ENCODE measurements at places on chromosomes 1 and 21.

DNA sequence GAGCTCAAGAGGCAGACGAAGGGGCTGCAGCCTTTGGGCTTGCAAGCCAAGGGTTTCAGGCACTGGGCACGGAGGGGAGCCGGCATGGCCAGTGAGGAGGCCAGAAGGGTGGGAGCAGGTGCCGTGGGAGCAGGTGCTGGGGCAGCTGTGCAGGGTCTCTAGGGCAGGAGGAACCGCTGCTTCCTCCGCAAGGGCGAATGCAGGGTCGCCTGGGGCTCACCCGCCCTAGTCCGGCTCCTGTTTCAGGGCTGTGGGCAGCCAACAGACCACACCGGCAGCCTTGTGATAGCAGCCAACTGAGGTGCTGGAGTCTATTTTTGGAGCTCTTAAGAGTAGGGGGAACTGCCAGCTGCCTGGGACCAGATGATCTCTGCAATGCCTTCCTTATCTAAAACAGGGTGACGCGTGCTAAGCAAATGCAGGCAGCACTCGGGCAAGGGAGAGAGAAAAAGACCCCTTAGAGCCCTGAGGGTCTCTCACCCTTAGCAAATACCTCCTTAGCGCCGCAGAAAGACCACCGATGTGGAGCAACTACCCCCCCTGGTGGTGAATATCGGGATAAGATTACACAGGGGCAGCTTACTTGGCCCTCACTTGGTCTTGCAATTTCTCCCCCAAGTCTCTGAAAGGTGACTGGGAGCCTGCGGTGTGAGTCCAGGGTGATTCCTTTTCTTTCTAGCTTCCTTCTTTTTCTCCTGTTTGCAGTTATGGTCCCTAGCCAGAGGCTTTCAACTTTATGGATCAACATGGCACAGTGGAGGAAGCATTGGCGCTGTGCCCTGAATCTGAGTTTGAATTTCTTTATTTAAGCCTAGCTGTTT, 20.7 kb upstream of the MAPKAPK2 start:
- DNase-seq = peak; percentile 92

DNA sequence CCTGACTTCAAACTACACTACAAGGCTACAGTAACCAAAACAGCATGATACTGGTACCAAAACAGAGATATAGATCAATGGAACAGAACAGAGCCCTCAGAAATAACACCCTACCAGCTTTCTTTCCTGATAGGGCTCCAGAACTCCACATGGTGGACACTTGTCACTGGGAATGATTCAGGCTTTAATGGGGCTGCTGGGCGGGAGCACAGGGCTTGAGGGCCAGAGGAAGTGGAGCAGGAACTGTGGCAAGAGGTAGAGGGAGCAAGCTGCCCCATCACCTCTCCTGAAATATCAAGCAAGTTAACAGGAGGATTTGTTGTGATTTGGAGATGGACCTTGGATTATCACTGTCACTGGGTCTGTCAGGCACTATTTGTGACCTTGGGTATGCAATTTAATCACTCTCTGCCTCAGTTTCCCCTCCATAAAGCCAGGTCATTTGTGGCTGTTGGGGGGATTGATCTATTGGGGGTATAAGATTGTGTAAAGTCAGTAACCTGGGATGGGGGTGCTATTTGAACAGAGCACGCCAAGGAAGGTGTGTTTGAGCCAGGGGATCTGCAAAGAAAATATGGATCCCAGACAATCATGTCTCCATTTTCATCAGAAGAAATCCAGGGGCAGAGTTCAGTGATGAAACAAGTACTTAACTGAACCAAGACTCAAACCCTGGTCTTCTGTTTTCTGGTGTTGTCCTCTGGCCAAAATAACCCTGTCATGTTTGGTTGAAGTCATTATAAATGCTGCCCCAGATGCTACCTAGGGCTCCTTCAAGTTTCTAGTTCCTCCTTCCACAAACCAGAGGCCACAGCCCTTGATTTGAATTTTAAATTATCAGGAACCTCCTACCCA, 25.2 kb downstream of the ETS2 start:
- DNase-seq = no peak

GRCh38 chr1:175116903-175117302, 49.3 kb downstream of the TNN start:
- no peak for DNase-seq

DNA sequence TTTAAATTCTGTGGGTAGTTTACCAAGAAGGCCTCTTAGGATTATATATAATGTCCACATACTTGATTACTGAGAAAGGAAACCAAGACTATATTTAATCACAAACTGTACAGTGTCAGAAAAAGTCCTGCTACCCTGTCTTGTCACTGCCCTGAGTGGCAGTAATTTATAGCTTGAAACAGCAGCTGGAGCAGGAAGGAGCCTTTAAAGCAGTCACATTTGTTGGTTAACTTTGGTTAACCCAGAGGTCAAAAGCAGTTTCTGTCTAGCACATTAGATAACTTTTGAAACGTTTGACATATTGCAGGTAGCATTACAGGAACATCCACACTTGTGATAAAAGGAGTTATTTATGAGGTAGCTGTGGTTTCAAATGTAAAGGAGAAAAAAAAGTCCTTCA, 161.7 kb downstream of the ROR1 start:
- no peak for DNase-seq

DNA sequence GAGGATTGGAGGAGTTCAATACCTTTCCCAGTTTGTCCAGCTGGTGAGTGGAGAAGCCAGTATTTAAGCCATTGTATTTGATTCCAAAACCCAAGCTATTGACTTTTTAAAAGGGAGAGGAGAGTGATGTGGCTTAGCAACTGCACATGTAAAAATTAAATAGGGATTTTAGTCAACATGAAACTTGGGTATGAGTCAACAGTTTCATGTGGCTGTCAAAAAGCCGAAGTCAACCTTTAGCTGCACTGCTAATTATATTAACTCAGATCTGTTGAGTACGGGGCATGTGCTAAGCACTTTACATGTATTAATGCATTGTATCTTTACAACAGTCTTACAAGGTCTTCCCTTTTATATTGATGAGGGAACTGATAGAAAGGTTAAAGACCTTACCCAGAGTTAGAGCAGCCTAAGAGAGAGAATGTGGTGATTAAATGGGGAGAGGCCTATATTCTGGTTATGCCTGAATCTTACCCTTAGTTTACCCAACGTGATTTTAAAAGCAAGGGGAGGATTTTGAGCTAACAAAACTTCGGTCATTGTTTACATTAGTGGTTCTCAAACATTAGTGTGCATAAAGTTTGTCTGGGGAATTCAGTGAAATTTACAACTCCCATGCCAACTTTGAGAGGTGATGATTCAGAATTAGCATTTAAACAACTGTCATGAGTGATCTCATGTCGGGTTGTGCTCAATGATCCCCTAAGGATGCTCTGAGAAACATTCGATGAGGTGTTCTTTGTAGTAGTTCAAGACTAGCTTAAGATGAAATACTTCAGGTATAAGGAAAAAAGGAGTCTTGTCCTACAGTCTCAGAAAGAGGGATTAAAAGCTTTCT, 6.9 kb upstream of the SLC35F3 start:
- no peak for DNase-seq

DNA sequence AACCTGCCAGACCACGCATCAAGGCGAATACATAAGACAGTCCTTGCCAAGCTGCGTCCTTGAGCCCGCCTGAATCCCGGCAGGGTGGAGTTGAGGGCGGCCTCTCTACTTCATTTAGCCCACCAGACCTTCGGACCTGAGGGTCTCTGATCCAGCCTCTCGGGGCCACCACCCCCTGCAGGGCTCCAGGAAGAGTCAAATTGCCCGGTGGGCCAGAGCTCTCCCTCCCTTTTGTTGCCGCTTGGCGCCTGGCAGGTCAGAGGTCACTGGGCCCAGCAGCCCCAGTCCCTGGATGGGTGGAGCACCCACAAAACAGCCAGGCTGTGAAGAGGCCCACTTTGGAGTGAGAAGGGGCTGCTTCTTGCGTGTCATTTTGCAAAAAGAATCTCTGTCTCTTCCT, 9.0 kb downstream of the GNG4 start:
- no peak for DNase-seq

- peak; percentile 85 for DNase-seq
Measured at GRCh38 chr1:205664399-205665017, 15.8 kb downstream of the SLC45A3 start.

Measured in NCI-H1092 treated with DMSO at 0.1 percent for 48 hours (cell line).